Caco-2 (cell line): ENCODE measurements at places on chromosomes 4 and X.

GRCh38 chr4:155085843-155086530 is 122.4 kb upstream of the NPY2R start:
- no peak for DNase-seq

DNA sequence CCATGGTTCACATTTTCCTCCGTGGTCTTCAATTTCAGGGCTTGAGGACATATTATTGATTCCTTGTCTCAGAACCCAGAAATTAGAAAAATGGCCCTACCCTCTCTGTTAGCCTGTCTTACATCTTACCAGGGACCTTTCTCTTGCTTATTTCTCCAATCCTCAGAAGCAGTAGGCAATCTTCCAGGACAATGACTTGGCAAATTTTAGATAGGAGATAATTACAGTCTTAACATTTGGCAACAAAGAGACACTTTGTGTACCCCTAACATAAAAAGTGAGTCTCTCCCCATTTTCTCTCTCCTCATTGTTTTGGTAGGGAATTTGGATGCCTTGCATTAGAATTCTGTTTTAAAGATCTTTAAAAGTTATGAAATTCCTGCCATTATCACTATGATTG is 778.1 kb upstream of the SLIT2 start:
- no peak for DNase-seq

GRCh38 chr4:158850371-158850770 is 81.5 kb downstream of the FNIP2 start:
- no peak for DNase-seq

DNA sequence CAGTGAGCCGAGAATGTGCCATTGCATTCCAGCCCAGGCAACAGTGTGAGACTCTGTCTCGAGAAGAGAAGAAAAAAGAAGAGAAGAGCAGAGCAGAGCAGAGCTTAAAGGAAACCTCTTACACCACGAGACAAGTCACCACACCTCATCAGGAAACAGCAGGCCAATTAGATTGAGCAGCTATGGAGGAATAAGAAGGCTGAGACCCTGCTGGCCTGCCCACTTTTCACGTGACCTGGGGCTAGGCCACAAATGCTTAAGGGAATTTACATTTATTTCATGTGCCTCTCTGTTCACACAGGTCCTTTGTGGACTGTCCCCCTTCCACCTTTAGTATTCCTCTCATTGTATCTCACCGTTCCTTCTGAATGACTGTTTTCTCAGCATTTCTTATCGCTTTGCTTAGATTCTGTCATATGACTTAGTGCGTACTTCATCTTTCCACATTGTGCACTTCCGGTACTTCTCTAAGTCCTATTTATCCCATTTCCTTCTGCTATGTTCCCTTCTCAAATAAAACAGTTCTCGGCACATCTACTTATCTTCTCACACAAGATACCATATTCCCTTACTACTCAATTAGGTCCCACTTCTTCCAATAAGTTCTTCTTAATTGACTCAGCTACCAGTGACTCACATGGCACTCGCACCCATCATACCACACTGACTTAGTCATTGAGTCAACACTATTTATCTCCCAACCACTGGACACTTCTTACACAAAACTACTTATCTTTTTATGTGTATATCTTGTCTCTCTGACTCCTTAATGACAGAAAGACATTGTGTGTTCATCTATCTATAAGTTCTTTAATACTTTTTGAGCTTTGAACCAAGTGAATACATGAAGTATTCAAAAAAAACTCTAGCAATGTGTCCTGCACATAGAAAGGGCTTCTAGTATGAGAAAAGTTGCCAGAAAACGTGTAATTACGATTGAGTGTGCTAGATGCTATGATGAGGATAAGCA is 11.0 kb downstream of the CUL4B start:
- peak; percentile 53 for DNase-seq

- DNase-seq: no peak
Measured at GRCh38 chrX:55523356-55523755, 33.7 kb upstream of the USP51 start.

- no peak for DNase-seq
Measured at GRCh38 chr4:158621729-158622128, 50.0 kb downstream of the C4orf46 start.

GRCh38 chrX:68988865-68989264 is 160.0 kb downstream of the EFNB1 start:
- DNase-seq: no peak

DNA sequence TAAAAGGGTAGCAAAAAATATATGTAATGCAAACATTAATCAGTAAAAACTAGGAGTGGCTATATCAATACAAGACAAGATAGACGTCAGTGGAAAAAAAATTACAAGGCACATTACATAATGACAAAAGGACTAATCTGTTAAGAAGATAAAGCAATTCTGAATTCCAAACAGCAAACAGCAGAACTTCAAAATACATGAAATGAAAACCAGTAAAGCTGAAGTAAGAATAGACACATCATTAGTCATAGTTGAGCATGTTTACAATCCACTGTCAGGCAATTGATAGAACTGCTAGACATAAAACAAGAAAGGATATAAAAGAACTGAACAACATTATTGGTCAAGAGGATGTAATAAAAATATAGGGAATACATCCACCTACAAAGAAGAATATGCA is 12.2 kb downstream of the SULT1B1 start:
- DNase-seq: no peak

GRCh38 chr4:100591161-100591876 is 73.5 kb upstream of the EMCN start:
- DNase-seq: no peak

DNA sequence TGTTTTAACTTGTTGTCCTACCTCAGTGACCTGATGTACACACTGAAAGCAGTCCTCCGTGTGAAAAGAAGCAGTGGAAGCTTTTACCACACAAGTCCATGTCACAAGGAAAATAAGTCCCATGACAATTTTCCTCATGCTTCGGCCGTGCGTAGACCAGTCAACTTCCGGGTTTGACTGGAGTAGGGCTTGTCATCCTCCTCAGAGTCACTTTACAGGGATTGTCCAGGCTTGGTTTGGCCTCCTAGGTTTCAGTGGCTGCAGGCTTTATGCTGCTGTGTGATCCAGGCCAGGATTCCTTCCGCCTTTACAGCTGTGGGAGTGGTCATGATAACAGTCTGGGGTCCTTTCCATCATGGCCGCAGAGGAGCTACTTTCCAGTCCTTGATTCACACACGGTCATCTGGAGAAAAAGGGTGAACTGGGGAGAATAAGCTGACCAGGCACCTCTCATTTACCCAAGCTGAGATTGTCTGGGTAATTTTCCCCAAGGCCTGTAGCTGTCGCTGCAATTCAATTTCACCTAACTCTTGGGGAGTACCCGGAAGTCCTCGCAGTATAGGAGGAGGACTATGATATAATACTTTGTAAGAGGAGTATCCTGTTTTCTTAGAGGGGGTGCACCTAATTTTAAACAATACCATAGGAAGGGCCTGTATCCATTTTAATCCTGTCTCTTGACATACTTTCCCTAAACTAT is 206.1 kb upstream of the KLF8 start:
- DNase-seq: no peak

GRCh38 chrX:129802863-129803262 is 23.1 kb downstream of the SASH3 start:
- no peak for DNase-seq

- DNase-seq: no peak
Measured at GRCh38 chr4:82555276-82555675, 6.5 kb downstream of the TMEM150C start.

DNA sequence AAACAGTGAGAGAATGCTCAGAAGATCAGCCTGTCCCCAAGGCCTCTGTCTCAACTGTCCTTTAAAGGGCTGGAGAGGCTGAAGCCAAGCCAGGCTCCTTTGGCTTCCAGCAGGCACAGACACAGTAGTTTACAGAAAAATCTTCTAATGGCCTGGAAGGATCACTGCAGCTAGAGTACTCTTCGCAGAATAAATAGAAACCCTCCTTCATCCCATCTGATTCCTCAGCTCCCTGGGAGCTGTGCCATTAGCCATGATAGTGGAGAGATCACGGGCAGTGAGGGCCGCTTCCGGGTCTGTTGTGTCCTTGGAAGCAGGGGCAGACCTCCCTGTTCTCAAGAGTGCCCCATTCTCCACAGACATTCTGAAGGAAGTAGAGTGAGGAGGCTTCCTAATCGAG is 63.1 kb downstream of the CCNI start:
- DNase-seq: no peak

GRCh38 chrX:134551376-134552048 is 91.5 kb downstream of the HPRT1 start:
- DNase-seq: no peak

DNA sequence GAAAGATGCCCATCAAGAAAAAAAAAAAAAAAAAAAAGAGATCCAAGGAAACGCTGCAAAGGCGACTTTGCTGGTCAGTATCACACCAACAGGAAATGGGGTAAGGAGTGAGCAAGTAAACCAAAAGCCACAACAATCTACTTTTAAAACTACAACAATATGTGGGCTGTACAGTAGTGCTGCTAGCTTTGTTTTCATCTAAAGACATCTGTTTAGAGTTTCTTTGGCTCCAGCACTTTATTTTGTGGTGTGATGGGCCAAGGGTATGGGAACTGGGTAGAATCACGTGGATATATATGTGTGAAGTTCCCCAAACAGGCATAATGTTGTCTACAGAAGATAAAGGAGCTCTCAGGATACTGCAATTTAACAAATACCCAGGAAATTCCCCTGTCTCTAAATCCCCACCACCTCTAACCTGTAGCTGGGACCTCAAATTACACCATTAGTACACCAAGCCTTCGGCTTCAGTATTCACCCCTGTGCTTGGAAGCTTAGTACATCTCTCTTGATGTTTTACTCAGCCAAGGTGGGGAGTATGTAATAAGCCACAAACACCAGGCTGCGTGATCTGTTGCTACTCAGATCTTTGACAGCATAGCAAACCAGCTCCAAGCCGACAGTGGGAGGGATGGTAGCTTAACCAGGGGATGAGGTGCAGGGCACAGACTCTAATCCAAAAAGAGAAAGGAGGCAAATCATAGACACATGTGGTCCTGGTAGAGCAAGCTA is 207.9 kb downstream of the HS6ST2 start:
- DNase-seq: no peak

- no peak for DNase-seq
Measured at GRCh38 chrX:57906790-57907189, 3.5 kb downstream of the ZXDA start.

DNA sequence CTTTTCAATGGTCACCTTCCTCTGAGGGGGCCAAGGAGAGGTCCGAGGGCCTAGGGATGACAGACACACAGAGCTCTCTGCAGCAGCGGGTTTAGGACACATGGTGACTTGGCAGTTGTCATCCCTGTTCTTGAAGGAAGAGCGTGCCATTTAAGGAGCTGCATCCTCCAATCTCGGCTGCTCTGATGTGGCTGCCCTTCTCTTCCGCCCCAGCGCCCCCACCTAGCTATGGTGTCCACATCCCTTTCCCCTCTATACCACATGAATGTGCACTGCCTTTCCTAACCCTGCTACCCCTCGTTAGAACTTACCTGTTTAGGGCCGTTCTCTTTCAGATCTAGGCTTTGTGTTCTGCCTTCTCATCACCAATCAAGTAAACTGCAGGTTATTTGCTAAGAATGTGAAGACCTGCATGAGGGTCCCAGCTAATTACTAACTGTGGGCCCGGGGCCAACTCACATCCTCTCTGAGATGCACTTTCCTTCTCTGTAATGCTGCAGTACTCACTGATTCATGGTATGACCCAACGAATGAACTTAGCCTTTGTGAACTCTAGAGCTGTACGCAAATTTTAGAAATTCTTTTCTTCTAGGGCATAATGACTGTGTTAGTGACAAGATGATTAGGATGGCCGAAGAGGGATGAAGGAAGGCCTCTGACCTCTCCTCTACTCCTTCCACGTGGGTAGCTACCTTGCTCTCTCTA is 38.2 kb downstream of the CHST7 start:
- DNase-seq: no peak
